ENCODE measurements at places on chromosomes 1 and 21.

- DNase-seq = no peak
Observed at GRCh38 chr1:15029786-15030185, 123.8 kb upstream of the TMEM51 start.

GRCh38 chr1:5348732-5349465 is 643.3 kb downstream of the NPHP4 start:
- no peak for DNase-seq

DNA sequence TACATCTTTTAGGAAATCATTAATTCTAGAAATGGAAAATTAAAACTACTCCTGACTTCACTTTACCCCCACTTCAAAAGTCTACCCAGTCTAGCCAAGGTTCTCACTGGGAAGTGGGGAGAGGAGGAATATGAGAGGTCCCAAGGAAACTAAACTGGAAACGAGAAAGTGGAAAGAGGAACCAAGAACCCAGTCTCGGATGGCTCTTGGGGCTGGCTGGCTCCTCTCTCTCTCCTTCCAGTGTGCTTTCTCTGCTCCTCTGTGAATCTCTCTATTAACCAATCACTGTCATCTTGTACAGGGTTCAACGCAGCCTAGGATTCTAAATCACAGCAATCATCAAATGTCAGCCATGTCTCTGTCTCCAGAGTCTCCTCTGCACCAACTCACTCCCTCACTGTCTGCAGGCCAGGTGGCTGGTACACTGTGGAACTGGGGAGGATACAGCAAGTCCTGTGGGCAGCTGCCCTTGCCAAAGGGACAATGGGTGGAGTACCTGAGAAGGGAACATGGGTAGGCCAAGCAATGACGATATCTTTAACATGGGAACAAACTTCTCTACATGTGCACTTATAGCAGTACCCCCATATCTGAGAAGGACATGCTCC is 33.7 kb downstream of the GNB1 start:
- no peak for DNase-seq

GRCh38 chr1:36151845-36152203 is 2.5 kb upstream of the TRAPPC3 start:
- peak; percentile 26 for DNase-seq

GRCh38 chr1:114189398-114189797 is 35.7 kb upstream of the SYT6 start:
- no peak for DNase-seq

GRCh38 chr21:45640001-45640887 is 3.3 kb upstream of the PCBP3 start:
- no peak for DNase-seq

GRCh38 chr1:212328248-212328647 is 43.0 kb downstream of the PPP2R5A start:
- DNase-seq = no peak

GRCh38 chr21:39221997-39222486 is 38.8 kb upstream of the PSMG1 start:
- no peak for DNase-seq

DNA sequence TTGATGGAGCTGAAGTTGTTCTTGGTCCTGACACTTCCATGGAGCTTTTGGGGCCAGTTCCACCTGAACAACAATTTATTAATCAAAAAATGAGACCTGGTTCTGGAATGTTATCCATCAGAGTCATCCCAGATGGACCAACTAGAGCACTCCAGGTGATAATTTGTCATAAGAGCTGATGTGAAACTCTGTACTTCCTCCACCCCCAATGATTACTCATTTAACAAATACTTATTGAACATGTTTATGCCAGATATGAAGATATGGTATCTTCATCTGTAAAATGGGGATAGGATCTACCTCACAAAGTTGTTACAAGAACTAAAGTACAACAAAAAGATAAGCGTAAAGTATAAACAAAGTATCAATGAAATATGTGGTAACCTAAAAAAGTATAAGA is 153.2 kb downstream of the VPS13D start:
- no peak for DNase-seq

DNA sequence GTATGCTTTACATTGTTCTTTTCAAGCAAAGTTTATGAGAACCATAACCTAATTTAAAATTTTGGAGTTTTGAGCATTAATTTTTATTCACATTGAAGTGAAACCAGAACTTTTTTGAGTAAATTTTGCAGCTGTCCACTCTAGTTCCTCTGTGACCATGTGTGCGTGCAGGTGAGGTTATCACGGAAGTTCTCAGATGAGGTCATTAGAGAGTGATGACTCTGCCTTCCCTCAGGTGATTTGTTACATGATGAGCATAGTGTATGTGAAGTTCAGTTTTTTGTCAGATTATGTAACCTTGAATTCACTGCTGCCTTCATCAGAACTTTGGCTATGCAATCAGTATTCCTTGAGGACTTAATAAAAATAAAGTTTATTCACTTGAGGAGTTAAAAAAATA is 828.2 kb downstream of the ADGRL2 start:
- DNase-seq = no peak

DNA sequence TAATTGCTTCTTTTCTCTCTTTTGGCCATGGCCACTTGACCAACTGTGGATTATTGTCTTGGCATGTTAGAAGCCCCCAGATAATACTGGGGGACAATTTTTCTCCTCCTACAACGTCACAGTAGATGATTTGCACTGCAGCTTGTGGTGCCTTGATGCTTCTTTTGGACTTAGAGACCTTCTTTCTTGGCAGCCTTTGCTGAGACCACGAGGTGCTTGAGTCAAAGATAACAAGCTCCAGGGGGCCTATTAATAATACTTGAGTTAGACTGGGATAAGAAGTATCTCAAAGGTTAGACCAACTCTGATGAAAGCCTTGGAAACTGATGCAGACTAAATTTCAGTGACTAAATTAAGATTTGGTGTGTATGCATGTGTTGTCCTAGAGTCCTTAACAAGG is 3.2 kb downstream of the PPP1R12B start:
- no peak for DNase-seq

DNA sequence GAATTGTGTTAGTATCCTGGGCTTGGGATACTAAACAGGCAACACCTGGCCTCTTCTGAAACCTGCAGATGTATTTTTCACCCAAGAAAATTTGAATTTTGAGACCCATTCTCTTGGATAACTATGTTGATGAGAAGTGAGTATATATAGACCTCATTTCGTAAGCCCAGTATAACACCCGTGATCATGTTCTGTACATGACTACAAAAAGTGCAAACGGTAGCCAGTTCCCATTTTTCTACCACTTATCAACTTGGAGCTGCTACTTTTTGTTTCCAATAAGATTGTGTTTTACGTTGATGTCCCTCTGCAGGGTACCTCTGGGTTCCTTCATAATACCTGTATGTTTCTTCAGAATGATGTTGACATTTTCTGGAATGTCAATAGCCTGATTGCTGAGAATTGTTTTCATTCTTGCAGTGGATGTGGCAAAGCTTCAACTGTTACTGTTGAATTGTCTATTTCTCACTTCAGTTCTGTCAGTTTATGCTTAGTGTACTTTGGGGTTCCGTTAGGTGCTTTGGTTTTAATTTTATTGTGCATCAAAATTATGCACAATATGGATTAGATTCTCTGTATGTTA is 48.1 kb downstream of the ZFYVE9 start:
- DNase-seq = no peak

- DNase-seq = no peak
Observed at GRCh38 chr1:83692524-83693381, 306.2 kb downstream of the TTLL7 start.

All from activated T-helper 1 cell treated with anti-CD3 and anti-CD28 coated beads, Interleukin-2, amount 50 U/mL, for 16 hours (primary cell).